ENCODE measurements at places on chromosomes 3 and 15.

DNA sequence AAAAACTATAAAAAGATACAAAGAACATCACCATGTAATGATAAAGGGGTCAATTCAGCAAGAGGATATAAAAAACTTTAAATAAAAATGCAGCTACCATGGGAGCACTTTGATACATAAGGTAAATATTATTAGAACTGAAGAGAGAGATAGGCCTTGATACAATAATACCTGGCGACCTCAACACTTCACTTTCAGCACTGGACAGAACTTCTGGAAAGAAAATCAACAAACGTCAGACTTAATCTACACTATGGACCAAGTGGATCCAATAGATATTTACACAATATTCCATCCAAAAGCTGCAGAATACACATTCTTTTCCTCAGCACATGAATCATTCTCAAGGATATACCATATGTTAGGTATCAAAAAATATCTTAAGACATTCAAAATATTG is 42.0 kb downstream of the WDR49 start:
- no peak for DNase-seq

DNA sequence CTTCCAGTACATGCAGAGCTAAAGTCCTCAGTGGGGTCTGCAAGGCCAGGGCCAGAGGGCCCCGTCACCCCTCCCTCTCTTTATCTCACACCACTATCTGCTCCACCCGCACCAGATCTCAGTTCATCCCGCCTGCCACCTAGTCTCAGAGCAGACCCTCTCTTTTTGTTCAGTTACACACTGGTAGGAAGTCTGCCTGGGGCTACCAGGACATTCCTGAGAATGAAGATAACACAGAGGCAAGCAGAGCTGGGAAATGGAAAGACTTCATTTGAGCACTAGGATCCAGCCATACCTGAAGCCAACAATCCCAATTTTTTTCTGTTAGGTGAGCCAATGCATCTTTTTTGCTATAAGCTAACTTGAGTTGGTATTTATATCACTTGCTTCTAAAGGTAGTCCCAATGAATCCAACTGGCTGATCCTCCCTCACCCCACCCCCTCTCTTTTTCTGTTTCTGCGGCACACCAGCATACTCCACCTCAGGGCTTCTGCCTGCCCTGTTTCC is 24.5 kb downstream of the ATP2B2 start:
- DNase-seq = no peak

- no peak for DNase-seq
These were observed 35.3 kb upstream of the PGPEP1L start for GRCh38 chr15:99042892-99043291.

DNA sequence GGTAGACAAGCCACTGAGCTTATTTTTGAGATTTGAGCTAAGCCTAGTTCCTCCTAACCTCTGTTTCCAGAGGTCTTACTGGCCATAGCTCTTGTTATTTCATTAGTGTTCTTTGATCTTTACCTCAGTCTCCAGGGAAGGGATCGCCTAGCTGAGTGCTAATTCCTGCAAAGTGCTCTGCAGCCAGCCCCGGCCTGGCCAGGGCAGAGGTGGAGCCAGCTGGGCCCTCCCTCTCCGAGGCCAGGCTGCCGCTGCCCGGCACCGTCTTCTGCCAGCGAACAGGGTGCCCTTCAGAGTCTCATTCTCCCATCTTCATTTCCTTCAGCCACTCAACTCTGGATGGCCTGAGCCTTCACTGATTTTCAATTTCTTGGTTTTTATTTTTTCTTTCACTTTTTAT is 19.7 kb downstream of the FAN1 start:
- DNase-seq = no peak

GRCh38 chr3:108227131-108227530 is 4.9 kb upstream of the IFT57 start:
- no peak for DNase-seq

- no peak for DNase-seq
These were observed 158.4 kb downstream of the TIGIT start for GRCh38 chr3:114452256-114452655.

- no peak for DNase-seq
These were observed 4.7 kb upstream of the CALML4 start for GRCh38 chr15:68209735-68210408.

- no peak for DNase-seq
These were observed 162.9 kb downstream of the CHSY1 start for GRCh38 chr15:101088788-101089578.

- no peak for DNase-seq
These were observed 427.5 kb downstream of the PDCD6IP start for GRCh38 chr3:34225821-34226366.

DNA sequence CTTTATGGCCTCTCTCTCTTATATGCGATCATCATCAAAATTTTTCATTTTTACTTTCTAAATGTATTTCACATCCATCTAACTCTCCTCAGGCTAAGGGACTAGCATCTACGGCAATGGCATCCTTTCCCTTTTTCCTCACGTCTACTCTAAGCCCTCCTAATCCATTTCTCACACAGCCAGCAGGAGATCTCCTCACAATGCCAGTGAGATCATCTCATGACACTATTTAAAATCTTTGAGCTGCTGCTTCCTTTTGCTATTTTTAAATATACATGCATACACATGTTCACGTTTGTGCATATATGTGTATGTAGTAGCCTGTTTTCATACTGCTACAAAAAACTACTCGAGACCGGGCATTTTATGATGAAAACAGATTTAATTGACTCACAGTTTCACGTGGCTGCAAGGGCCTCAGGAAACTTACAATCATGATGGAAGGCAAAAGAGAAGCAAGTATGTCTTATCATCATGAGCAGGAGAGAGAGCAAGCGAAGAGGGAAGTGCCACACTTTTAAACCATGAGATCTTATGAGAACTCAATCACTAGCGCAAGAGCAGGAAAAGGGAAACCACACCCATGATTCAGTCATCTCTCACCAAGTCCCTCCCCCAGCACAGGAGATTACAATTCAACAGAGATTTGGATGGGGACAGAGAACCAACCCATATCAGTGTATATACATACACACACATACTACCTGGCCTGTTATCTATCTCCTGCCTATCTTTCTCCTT is 599.2 kb upstream of the ROBO1 start:
- DNase-seq = no peak

GRCh38 chr15:90004671-90005070 is 3.5 kb downstream of the ZNF710 start:
- no peak for DNase-seq

- DNase-seq = no peak
These were observed 19.1 kb downstream of the FAM81A start for GRCh38 chr15:59457103-59457502.

GRCh38 chr3:188458756-188459155 is 304.8 kb downstream of the LPP start:
- DNase-seq = no peak

- DNase-seq = no peak
These were observed 1155.5 kb downstream of the TBL1XR1 start for GRCh38 chr3:176041812-176042211.

DNA sequence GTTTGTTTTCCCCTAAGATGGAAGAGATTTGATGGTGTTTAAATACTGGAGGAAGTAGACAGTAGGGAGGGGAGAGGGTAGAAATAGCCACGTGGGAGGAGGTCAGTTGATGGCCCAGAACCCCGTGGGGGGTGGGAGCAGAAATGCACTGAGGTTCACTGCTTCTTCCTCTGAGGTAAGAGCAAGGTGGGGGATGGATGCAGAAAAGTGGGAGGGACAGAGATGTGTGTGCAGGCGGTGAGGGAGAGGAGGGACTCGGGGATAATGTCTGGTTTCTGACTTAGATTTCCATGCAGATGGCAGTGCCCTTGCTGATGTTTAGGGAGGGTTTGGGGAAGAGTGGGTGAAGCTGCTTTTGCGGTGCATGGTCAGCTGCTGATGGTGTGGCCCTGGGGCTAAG is 102.9 kb downstream of the ARNT2 start:
- DNase-seq = no peak

DNA sequence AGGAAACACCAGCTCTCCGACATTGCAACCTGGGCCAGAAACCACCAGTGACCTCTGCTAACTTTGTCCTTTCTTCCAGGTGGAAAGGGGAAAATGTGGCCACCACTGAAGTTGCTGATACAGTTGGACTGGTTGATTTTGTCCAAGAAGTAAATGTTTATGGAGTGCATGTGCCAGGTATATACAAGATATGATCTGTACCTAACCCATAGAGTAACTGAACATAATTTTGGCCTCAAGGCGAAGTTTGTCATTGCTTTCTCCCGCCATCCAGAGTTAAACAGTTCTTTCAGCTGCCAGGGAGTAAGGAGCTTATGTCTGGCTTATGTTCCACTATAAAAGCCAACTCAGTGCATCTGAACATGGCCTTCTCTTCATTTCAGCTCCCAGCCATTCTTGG is 36.7 kb downstream of the HDC start:
- DNase-seq = no peak

- DNase-seq = no peak
These were observed 408.2 kb upstream of the TGFBR2 start for GRCh38 chr3:30198162-30198561.

DNA sequence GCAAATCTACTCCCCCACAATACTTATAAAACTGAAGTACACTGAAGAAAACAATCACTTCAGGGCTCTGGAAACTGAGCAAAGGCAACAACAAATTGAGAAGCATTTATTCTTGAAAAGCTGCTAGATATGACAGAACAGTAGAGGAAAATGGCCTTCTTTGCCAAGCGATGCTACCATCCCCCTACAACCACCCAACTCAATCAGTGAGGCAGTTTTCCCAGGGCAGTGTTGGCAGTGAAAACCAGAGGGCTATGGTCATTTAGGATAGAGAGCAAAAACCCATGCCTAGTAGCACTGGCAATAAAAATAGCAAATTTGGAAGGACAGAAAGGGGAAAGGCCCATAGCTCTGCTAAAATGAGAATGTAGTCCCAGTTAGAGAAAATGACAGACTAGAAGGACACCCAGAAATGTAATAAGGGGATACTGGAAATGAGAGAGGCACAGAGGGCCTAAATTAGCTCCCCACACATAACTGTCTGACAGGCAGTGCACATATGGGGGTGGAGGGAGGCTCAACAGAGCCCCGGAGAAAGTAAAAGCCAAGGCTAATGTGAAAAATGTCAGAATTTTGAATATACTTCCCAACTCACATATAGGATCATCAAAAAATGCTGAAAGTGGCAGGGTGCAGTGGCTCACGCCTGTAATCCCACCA is 143.5 kb downstream of the GSK3B start:
- DNase-seq = no peak

DNA sequence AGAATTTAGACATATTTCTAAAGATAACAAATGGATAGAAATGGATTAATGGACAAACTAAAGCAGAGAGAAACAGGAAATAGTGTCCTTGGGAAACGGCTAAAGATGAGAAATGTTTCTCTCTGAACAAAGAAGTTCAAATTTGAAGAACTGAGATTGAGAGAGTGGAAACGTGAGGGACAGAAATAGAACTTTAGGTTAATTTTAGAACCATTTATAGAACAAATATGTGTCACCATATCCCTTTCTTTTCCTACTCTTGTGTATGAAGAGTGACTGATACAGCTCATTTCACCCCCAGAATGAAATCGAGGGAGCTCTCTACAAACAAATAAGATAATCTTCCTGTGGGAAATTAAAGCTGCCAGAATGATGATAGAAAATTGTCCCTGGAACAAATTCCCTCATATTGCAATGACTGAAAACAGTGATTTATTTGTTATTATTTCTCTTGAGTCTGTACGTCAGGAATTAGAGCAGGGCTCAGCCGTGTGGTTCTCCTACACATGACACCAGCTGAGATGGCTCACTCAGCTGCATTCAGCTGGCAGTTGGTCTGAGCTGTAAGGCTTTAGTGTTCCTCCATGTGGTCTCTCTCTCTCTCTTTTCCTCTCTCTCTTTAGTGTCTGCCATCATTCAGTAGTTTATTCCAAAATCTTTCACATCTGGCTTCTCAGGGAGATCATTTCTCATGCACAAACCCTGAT is 46.6 kb upstream of the ARPP21 start:
- DNase-seq = no peak

GRCh38 chr15:32715276-32715675 is 2.5 kb upstream of the GREM1 start:
- no peak for DNase-seq

DNA sequence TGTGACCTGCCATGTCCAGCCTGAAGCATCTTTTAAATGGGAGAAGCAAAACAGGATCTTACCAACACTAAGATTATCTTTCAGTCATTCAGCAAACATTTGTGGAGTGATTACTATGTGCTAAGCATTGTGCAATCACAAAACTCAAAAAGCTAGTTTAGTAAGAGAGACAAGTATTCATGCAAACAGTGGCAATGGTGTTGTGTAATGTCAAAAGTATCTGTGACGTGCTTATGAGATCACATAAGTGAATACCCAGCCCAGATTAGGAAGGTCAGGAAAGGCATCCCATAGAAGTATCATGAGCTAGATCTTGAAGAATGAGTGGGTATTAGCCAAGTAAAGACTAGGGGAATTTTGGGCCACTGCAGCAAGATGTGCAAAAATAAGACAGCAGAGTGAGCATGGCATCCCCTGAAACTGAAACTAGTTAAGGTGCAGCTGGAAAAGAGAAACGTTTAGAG is 32.1 kb downstream of the SEC62 start:
- no peak for DNase-seq

DNA sequence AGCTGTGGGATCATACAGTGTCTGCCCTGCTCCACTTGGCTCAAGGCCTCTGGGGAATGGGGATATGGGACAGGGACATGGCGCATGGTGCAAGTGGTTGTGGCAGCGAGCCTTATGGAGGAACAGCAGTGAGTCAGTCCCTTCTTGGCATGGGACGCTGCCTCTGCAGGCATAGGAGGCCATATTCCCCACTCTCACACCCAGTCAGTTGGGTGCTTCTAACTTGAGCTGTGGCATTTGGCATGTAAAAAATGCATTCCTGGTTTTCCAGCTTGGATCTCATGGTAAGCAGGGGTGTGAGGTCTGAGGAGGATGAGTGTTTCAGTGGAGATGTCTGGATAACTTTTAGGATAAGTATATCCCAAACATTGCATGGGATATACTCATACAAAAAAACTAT is 31.6 kb upstream of the UBE2Q2 start:
- DNase-seq = no peak

- DNase-seq = no peak
These were observed 125.3 kb downstream of the IL5RA start for GRCh38 chr3:2984831-2985220.

DNA sequence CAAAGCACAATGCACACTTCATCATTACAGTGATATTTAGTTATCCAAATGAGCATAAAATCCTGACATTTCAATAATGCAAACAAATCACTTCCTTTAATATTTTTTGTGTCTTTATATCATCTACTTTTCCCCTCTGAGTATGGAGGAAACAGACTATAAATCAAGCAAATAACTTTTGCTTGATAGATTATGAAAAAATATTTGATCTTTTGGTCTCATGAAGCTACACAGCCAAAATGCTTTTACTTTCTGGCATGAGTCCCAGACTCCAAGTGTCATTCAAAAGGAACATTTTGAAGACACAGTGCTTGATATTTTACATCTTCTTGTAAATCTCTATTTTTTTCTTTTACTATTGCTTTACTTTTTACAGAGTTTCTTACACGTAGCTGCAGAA is 215.3 kb upstream of the ROBO1 start:
- DNase-seq = peak; percentile 7

- DNase-seq = no peak
These were observed 4.0 kb upstream of the NR2F2 start for GRCh38 chr15:96326328-96327154.

GRCh38 chr3:29335438-29335837 is 54.6 kb downstream of the RBMS3 start:
- peak; percentile 13 for DNase-seq

All from NCI-H2227 treated with DMSO at 0.1 percent for 48 hours (cell line).